GF-D8 (cell line): ENCODE measurements at places on chromosomes 12 and 14.

GRCh38 chr12:12990700-12991468 is 9.2 kb downstream of the HEBP1 start:
- DNase-seq, result no peak

GRCh38 chr14:104686624-104687517 is 2.5 kb upstream of the INF2 start:
- DNase-seq, result no peak

GRCh38 chr12:96529912-96530311 is 40.5 kb downstream of the CFAP54 start:
- no peak for DNase-seq

- DNase-seq, result no peak
Observed at GRCh38 chr14:38971258-38971921, 131.6 kb downstream of the SEC23A start.

DNA sequence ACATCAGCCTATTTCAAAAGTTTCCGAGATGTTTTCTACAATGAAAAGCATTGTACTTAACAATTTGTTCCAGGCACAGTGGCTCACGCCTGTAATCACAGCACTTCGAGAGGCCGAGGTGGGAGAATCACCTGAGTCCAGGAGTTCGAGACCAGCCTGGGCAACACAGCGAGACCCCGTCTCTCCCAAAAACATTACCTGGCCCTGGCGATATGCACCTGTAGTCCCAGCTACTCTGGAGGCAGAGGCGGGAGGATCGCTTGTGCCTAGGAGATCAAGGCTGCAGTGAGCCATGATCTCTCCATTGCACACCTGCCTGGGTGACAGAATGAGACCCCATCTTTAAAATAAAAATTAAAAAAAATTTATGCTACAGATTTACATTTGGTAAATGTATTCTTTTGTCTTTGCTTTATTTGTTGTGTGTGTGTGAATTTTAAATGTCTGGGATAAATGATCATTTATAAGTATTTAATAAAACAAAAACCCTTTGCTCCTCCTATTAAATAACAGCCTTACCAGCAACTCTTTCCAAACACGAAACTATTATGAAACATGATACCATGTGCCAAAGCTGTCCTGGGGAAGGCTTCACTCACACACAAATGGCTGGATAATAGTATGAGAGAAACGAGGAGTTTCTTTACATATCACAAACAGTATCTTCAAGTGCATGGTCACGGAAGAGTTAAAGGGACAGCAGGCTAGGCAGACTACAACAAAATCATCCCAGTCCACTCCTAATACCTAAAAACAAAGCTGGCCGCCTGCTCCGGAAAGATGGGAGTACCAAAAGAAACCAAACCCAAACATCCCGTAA is 1.1 kb downstream of the ATXN3 start:
- DNase-seq, result no peak

- DNase-seq, result no peak
Observed at GRCh38 chr12:25269701-25270100, 19.0 kb upstream of the KRAS start.

- DNase-seq, result no peak
Observed at GRCh38 chr12:56385873-56386272, 23.2 kb upstream of the APOF start.

DNA sequence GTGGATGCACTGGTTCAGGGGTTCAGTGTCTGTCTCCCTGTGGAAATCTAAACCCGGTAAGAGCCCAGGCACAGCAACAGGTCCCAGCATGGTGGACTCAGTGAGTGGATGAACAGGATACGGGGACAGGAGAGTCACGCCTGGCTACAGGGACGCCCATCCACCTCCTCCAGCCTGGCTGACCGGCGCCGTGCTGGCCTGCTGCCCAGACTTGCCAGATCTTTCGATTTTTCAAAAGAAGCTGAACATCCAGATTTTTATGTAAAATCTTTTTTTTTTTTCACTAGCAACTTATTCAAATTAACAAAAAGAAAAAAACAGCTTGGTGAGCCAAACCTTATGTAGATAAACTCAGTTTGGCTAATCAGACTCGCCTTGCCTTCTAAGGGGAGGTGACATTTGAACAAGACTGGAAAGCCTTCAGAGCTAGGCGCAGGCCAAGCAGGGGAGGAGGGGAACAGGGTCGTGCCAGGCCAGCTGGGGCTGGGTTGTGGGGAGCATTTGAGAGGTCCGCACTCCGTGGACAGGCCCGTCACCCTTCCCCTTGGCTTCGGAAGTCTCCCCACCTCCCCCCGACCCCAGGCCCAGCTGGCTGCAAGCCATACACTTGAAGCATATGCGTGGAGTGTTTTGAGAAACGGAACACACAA is 87.8 kb upstream of the NCOR2 start:
- no peak for DNase-seq

GRCh38 chr12:120951-121350 is 54.4 kb downstream of the IQSEC3 start:
- DNase-seq, result no peak

DNA sequence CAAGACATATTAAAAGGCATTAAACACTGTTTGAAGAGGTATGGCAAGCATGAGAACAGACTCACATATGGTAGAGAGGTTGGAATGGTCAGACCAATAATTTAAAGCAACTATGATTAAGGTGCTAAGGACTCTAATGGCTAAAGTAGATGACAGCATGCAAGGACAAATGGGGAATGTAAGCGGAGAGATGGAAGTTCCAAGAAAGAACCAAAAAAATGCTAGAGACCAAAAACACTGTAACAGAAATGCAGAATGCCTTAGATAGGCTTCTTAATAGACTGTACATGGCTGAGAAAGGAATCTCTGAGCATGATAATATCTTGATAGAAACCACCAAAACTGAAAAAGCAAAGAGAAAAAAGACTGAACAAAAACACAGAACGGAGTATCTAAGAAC is 77.4 kb downstream of the RIN3 start:
- DNase-seq, result no peak

- DNase-seq, result no peak
Observed at GRCh38 chr12:98470469-98471082, 44.8 kb upstream of the TMPO start.

DNA sequence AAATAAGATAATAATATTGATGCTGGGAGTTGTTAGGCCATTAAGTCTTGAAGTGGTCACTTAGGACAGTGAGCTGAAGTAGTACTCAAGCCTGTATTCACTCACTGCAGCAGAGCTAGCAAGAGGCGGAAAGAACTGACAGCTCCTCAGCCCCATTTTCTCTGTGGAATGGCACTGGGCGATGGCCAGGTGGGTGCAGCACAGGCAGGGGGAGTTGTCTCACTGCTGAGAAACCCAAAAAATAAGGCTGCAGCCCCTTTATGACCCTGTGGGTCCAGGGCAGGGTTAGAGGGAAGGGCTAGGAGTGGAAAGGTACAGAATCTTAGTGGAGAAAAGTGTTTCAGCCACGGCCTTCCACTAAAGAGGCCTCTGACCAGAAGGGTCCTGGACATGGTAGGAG is 35.5 kb downstream of the PDZRN4 start:
- no peak for DNase-seq

DNA sequence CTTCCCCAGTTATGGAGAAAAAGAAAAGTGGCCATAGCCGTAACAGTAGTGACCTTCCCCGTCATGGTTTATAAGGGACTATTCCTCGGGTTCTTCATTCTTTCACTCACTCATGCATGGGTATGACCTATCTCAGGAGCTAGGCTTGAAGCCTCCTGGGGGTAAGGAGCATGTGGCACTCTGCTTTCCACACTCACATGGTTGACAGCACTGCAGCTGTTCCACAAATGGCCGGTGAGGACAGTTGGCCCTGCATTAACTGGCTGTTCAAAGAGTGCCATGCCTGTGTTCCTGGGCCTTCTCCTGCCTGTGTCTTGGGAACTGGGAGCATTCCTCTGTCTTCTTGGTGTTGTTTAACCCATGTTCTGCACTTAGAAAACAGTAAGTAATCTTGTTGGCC is 66.2 kb upstream of the PNMA1 start:
- DNase-seq, result no peak

GRCh38 chr12:70459786-70460185 is 93.7 kb downstream of the KCNMB4 start:
- no peak for DNase-seq

DNA sequence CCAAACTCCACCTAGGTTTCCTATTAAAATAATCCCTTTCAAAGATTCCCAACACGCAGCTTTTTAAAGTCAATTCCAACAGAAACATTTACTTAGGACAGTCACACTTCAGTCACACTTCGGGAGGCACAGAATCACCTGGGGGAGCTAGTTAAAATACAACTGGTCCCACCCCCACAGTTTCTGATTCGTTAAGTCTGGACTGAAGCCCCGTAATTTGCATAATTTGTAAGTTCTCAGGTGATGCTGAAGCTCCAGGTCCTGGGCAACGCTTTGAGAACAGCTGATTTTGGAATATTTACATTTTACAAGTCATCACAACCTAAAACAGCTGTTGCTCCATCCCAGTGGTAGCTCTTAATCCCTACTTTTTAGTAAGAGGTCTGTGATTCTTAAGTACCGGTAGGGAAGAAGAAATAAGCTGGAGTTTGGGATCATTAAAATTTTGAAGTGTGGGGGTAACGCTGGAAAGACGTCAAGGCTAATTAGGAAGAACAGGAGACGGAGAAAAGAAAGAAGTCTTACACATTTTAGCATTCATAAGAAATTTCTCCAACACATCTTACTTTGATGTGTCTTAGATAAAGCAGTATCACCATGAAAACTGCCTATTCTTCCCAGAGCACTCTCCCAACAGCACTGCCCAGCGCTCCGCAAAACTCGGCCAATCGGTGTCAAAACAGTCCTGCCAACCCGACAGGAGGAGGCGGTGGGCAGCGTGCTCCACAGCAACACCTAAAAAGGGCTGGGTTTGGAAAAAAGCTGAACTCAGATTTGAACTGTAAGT is 1.1 kb downstream of the IPO8 start:
- no peak for DNase-seq

- DNase-seq, result no peak
Observed at GRCh38 chr14:53010193-53011040, 59.6 kb upstream of the FERMT2 start.

DNA sequence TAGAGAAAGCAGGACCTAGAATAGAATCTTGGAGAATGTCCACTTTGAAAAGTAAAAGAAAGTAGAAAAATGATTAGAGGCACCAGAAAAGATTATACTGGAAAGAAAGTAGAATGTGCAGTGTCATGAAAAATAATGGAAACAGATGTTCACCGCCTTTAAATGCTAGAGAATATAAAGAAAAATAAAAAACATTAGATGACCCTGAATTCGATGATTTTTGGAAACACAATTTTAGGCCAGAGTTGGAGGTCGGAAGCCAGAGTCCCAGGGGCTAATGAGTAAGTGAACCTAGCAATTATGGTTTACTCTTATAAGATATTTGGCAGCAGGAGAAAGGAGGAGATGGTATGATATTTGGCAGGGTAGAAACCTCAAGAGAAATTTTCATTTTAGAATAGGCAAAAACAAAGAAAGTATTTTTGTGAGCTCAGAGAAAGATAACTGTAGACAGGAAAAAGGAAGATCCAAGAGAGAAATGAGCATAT is 37.7 kb downstream of the GYS2 start:
- no peak for DNase-seq

DNA sequence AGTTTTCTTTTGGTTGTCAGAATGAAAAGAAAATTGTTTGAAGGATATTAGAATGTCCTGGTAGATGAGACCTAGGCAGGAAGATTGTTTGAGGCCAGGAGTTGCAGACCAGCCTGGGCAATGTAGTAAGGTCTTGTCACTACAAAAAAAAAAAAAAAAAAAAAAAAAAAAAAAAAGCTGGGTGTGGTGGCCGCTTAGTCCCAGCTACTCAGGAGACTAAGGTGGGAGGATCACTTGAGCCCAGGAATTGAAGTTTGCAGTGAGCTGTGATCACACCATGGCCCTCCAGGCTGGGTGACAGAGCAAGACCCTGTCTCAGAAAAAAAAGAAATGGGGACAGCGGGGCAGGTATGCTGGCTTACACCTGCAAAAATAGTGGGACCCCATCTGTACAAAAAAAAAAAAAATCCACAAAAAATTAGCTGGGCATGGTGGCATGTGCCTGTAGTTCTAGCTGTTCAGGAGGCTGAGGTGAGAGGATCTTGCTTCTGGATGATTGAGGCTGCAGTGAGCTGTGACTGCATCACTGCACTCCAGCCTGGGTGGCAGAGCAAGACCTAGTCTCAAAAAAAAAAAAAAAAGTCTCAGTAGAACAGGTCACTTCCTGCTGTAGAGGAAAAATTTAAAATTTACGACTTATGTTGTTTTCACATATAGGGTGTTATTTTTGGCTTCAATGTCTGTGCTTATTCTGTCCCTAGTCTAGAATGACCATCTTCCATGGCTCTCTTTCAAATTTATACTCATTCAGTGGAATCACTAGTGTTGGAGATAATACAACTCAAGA is 70.7 kb downstream of the PPHLN1 start:
- DNase-seq, result no peak

DNA sequence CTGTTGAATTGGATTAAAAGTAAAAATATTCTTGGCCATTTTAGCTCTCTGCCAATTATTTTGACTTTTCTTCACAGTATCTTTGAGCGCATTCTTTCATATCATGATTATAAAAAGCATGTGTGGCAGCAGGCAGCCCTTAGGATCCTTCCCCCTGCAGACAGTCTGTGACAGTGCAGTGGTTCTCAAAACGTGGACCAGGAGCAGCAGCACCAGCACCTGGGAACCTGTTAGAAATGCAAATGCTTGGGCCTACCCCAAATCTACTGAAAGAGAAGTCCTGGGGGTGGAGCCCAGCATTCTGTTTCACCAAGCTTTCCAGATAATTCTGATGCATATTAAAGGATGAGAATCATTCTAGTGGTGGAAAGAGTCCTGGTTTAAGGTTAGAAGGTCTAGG is 155.6 kb downstream of the MON2 start:
- DNase-seq, result no peak

DNA sequence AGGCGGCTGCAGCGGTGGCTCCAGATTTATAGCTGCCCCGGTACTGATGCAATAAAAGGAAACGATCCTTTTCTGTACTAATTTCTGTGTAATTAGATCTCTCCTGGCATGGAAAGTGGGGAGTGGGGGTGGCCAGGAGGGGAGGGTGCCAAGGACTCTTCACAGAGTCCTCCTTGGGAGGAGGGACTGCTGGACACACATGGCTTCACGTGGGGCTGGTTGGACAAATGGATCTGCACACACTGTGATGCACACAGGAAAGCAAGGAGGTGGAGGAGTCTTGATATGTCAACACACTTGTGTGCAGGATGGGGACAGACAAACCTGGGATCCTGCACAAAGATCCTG is 23.8 kb upstream of the ATP5MC2 start:
- no peak for DNase-seq

GRCh38 chr14:85413836-85414526 is 116.0 kb upstream of the FLRT2 start:
- no peak for DNase-seq
